ENCODE measurements at places on chromosomes 3 and 15.

DNA sequence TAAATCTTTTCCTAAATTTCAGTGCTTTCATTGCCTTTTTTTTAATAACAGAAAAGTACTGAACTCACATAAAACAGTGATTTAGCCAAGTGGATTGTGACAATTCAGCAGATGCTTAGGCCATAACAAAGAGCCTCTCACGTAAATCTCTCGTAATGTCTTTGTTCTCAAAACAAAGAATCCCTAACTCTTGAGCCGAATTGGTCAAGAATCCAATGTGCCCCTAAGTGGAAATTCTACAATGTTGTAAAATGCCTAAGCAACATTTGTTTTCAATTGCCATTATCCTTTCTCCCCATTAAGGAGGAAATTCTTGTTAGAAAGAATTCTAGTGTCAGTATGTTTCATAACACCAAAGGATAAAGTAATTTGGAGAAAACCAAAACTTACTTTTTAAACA, 235.7 kb upstream of the THBS1 start:
- no peak for DNase-seq

DNA sequence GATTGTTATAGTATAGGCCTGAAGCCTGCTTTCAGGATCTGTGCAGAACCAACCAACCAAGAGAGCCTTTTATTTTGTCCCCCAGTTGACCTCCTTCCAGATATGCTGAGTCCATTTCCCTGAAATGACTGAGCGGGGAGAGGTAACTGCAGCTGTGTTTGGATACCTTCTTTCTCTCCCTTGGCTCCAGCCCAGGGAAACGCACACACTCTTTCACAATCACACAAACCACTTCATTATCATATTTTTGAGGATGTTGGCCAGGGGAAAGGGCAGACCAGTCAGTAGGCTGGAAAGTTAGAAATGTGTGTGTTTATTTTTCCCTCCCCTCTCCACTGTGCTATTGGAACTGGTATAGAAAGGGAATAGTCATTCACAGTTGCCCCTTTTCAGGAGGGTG, 417.7 kb upstream of the TBL1XR1 start:
- DNase-seq = no peak

DNA sequence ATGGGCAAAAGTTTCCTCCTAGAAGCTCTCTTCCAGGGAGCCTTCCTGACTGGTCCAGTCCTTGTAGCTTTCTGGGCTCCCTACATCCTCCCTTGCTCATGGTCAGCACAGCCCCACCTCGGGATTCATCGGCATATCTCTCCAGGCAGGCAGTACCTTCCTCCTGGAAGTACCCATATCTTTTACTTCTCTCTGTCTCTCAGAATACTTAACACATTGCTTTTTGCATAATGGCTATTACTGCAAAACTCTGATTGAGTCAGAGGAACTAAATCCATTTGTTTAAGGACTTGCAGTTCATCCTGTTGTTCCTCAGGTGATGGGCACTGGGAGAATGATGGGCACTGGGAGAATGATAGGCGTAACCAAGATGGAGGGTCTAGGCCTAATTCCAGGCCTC, 13.8 kb upstream of the ZBTB38 start:
- no peak for DNase-seq

GRCh38 chr15:64501396-64501715, 41.0 kb downstream of the ZNF609 start:
- DNase-seq = no peak

GRCh38 chr3:177481329-177481728, 284.0 kb upstream of the TBL1XR1 start:
- no peak for DNase-seq

GRCh38 chr3:112561484-112561733, 353 bp downstream of the ATG3 start:
- DNase-seq = no peak

DNA sequence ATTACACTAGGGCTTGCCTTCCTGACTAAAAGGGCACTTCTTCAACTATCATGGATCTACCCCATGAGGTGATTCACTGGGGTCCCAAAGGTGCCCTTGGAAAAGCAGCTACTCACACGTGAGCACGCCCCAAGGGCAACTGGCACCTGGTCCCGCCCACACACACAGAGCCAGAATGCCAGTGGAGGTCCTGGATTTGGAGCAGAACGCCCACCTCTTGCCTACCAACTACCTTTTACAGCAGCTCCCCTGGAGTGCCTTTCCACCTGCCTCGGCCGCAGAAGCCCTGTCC, 1.8 kb upstream of the CTDSPL start:
- DNase-seq = no peak

- DNase-seq = no peak
Observed at GRCh38 chr3:49410846-49411534, 786 bp downstream of the RHOA start.

- no peak for DNase-seq
Observed at GRCh38 chr3:57974796-57975388, 33.3 kb upstream of the FLNB start.

GRCh38 chr15:65058394-65059368, 9.1 kb downstream of the RASL12 start:
- no peak for DNase-seq

GRCh38 chr3:178826435-178827123, 245.0 kb downstream of the ZMAT3 start:
- DNase-seq = no peak

GRCh38 chr3:47961036-47961435, 55.2 kb downstream of the MAP4 start:
- no peak for DNase-seq

- no peak for DNase-seq
Observed at GRCh38 chr3:137259701-137260100, 301.9 kb downstream of the IL20RB start.

DNA sequence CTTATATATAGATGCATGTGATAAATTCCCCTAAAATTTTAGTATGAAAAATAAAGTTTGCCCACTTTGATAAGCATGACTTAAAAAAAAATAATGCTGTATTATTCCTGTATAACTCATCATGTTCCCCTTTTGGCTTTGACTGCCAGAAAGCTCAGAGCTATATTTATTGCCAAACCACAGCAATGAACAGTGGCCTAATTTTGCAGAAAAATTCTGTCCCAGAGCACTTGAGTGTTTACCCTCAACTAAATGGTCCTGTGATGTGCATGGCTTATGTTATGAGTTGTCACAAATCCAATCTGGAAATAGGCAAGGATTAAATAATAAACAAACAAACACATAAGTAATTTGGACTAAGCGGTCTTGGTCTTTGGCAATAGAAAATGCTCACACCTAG, 276.7 kb downstream of the SLC9A9 start:
- DNase-seq = no peak

- DNase-seq = no peak
Observed at GRCh38 chr3:177777699-177778098, 580.4 kb upstream of the TBL1XR1 start.

DNA sequence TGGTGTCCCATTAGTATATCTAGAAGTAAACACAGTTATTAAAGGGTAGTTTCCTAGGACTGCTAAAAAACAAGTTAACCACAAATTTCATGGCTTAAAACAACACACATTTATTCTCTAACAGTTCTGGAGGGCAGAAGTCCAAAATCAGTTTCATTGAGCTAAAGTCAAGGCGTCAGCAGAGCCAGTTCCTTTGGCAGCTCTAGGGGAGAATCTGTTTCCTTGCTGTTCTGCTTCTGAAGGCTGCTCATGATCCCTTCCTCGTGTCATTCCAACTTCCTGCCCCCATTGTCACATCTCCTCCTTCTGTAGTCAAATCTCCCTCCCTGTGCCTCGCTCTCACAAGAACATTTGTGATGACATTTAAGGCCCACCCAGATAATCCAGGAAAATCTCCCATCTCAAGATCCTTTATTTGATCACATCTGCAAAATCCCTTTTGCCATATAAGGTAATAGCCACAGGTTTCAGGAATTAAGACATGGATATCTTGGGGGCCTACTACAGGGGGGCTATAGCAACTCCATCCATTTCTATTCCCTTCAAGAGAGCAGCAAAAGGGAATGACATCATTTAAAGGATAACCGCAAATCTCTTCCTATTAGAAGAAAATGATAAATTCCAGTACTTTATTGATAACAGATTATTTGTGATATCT, 50.1 kb downstream of the GPR176 start:
- DNase-seq = no peak

GRCh38 chr3:66603151-66603611, 102.4 kb upstream of the LRIG1 start:
- no peak for DNase-seq

DNA sequence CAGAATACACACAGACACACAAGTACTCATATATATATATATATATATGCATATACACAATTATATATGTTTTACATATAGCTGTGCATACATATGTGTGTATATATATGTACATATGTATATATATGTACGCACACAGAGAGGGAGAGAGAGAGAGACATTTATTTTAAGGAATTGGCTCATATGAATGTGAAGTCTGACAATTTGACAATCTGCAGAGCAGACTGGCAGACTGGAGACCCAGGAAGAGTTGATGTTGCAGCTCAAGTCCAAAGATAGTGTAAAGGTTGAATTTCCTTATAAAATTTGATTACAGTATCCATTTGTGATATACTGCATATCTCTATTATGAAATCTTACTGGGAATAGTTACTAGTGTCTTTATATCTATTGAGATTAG, 1330.3 kb upstream of the CADM2 start:
- no peak for DNase-seq

- no peak for DNase-seq
Observed at GRCh38 chr3:42066516-42067181, 24.5 kb upstream of the TRAK1 start.

Measured in effector memory CD4-positive, alpha-beta T cell (primary cell).